Cortex of kidney (tissue), 1 donor: ENCODE measurements at places on chromosomes 13 and 19.

- no peak for DNase-seq
Measured at GRCh38 chr19:5137571-5138124, 168.7 kb downstream of the KDM4B start.

- no peak for DNase-seq
Measured at GRCh38 chr13:19927117-19927748, 31.3 kb upstream of the ZMYM2 start.

DNA sequence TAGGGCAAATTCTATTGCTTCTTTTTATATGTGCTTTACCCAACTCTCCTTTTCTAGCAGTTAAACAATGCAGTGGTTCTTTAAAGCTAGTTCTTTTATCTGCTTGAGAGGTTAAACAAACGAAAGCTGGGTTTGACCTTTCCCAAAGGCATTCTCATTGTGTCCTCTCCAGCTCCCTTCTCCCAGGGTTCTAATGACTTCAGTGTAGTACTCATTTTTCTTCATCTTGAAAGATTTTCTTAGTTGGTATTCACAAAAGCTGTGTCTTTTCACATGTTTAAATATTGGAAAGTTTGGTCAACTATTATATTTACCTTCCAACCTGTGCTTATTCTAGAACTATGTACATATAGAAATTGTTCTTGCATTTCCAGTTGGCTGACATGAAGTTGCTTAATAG is 1.5 kb downstream of the WASF3 start:
- no peak for DNase-seq

- no peak for DNase-seq
Measured at GRCh38 chr13:109372666-109373065, 413.7 kb downstream of the IRS2 start.

DNA sequence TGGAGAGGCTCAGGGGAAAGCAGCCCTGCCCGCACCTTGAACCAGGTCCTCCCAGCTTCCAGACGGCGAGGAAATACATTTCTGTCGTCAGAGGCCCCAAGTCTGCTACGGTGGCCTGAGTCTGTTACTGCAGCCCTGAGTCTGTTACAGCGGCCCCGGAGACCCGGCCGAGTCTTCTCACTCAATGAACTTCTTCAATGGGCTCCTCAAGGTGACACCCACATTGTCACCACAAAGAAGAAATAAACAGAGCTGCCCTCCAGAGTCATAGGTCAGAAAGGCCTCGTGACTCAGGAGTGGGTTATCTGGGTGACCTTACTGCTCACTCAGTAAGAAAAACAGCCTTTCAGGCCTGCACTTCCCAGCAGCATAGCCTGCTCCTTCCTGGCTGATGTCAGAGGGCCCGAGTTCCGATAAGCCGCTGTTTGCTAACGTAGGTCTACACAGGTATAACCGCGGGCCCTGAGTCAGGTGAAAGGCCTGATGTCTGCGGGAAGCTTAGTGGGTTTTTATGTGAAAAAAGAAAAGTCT is 66.9 kb upstream of the TM9SF2 start:
- DNase-seq: no peak

- DNase-seq: no peak
Measured at GRCh38 chr19:37583340-37583739, 11.3 kb downstream of the ZNF571 start.
